ENCODE measurements at places on chromosomes 1 and 21.

GRCh38 chr1:205353191-205353590 is 3.5 kb downstream of the KLHDC8A start:
- DNase-seq = no peak

- DNase-seq = no peak
These were observed 65.7 kb downstream of the PEX14 start for GRCh38 chr1:10540277-10541005.

- DNase-seq = peak; percentile 54
These were observed 6.1 kb downstream of the CCDC18 start for GRCh38 chr1:93186667-93187066.

GRCh38 chr21:31731056-31731856 is 662 bp downstream of the SCAF4 start:
- DNase-seq = peak; percentile 35

DNA sequence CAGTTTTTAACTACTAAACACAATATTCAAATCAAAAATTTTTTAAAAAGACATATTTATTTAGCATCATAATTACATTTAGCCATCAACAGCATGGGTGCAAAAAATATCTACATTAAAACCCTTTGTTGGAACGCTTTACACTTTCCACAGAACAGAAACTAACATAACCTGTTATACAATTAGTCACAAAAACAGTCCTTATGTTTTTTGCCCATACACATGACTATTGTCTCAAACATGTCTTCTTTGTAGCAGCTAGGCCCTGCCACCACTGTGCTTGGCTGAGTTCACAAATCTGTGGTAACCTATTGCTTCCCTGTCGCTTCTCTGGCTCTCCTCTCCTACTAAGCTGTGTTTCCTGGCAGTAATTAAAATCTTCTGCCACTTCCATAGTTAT is 1350.0 kb upstream of the ADGRL2 start:
- DNase-seq = no peak

- DNase-seq = no peak
These were observed 568.5 kb upstream of the B3GALT2 start for GRCh38 chr1:193754732-193755427.

- no peak for DNase-seq
These were observed 3.4 kb downstream of the KIF21B start for GRCh38 chr1:201020040-201020591.

DNA sequence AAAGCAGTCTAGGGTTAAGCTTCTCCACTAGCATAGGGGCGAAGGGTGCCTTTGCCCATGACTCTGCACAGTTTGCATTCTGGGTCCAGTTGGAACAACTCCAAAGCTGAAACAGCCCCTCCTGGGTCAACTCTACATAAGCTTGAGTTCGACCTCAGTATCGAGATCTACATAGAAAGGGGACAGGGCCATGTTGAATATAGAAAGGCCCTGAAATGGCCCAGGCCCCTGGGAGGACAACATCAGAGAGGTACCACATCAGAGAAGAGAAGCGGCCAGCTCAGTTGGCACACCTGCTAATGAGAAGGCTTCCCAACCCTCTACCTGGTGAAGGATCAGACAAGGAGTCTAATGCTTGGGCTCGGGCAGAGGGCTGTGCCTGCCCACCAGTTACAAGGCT is 1.6 kb downstream of the DENND2D start:
- DNase-seq = no peak

DNA sequence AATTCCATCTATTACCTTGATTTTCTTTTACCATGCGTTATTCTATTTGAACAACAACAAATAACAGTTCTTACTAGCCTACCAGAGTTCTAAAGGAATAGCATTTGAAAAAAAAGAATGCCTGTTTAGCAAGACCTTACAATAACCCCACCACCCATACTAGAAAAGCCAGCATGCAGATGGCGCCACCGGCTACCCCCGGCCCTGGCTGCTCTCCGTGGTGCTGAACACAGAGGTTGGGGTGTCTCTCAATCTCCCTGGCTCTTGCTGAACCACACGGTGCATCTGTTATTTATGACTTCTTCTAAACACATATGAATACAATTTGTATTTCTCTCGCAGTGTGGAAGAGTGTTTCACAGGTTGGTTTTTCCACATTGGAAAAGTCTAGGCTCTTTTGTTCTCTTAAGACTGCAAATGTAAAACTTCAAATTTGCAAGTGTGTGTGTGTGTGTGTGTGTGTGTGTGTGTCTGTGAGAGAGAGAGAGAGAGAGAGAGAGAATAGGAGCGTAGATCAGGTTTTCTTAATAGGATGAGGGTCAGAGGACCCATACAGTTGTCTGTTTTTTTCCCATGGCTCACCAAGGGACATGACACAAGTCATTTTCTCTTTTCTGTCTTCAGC is 13.6 kb downstream of the GRIK3 start:
- DNase-seq = peak; percentile 7

GRCh38 chr21:45148316-45148990 is 74.1 kb downstream of the ADARB1 start:
- no peak for DNase-seq

GRCh38 chr1:60971330-60971729 is 111.0 kb upstream of the NFIA start:
- DNase-seq = no peak

- no peak for DNase-seq
These were observed 19.2 kb upstream of the PKP1 start for GRCh38 chr1:201264072-201264471.

DNA sequence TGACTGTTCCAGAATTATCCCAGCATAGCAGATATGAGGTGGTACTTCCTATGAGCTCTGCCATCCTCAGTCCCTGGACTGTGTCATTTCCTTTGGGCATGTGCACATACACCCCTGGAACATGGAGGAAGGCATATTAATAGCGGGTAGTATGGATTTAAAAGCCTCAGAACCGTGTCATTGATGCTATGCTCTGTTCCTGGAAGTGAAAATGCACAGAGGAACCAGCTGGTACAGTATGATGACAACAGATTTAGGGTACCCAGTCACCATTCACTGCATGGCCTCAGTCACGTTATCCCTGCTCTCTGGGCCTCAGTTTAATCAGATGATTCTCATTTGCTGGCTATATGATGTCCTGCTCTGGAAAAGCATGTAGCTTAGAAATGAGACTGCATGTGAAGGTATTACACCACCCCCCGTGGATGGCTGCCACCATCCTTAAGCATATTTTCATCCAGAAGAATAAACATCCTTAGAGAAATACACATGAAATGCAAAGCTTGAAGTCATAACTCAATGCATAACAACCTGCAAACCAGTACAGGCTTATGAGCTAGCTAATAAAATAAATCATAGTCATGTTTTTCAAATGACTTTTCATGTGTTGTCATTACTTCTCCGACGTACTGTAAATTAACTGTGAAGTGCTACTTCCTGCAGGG is 37.8 kb downstream of the SETD4 start:
- no peak for DNase-seq

DNA sequence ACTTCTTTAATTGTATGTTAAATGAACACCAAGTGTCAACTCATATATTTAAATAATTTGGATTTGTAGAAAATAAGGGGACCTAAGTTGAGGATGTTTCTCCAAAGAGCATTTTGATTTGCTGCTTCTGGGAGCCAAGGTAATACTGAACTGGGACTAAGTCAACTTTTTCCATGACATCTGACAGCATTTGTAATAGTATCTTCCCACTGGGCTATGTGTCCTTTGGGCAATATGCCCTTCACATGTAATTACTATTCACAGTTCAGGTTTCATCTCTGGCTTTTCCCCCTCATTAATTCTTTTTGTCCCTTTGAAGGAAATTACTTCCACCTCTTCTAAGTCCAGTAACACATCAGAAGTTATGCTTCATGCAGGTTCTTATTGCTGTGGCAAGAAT is 36.7 kb upstream of the HP1BP3 start:
- DNase-seq = no peak

DNA sequence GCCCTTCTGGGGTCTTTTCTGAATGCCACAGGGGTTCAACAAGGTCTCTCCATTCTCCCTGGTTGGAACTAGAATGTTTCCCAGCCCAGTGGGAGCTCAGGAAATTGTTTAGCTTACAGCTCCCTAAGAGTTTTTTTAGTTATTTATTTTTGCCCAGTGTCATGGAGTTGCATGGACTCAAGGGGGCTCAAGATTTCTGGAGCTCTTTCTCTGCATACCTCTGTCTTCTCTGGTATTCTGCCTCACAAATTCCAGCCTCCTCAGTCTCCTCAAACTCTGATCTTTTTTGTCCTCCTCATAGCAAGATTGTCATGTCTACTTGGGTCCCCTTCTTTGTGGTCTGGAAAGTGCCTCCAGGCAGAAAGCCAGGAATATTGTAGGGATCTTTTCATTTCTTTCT is 15.9 kb upstream of the PPP2R5A start:
- no peak for DNase-seq

GRCh38 chr21:35416866-35417489 is 367.9 kb upstream of the RUNX1 start:
- no peak for DNase-seq

DNA sequence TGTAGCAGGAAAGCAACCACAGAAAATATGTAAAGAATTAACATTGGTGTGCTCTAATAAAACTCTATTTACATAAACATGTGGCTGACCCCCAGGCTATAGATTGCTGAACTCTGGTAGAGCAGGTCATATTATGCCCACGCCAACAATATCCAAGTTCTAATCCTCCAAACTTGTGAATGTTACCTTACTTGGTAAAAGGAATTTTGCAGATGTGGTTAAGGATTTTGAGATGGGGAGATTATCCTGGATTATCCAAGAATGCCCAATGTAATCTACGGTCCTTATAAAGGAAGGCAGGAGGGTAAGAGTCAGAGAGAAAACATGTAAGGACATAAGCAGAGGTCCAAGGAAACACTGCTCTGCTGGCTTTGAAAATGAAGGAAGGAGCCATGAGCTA is 201.0 kb downstream of the USH2A start:
- DNase-seq = no peak

DNA sequence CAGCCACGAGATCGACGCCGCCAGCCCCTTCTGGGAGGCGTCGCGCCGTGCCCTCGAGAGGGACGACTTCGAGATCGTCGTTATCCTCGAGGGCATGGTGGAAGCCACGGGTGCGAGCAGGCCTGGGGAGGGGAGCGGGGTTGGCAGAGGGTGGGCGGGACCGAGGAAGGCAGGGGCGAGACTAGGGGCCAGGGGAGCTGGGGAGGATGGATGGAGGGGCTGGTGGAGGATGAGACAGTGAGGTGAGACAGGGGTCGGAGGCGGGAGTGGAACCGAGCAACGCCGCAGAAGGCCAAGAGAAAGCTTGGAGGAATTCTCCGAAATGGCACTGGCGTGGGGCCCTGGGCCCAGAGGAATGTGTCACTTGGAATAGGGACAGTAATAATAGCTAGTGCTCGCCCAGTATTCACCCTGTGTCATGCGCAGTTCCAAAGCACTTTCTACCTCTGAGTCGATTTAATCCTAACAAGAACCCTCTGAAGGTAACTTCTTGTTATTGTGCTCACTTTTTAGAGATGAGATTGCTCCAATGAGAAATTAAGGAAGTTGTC is 3.5 kb downstream of the KCNJ9 start:
- DNase-seq = no peak

DNA sequence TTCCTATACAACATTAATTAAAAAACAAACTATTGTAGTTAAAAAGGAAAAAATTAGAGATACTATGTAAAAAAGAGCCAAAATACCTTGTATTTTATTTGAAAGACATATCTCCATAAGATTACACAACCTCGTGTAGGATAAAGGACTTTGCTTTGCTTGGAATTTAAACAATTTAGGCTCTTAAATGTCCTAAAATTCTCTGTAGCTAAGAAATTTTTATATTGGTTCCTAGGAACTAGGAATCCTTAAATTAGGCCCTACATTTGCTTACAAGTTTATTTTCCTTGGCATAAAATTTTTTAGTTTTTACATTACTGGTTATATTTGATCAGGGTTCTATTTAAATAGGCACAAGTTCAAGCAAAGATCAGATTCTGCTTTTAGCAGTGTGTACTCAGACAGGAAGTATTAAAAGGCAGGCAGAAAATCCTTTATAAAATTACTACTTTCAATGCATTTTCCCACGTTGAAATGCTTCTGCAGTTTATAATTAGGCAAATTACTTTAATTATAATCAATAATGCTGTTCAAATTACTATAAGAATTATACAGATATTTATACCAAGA is 3.4 kb upstream of the ANGPTL3 start:
- no peak for DNase-seq

- no peak for DNase-seq
These were observed 52.0 kb upstream of the SAMSN1 start for GRCh38 chr21:14598065-14598464.

DNA sequence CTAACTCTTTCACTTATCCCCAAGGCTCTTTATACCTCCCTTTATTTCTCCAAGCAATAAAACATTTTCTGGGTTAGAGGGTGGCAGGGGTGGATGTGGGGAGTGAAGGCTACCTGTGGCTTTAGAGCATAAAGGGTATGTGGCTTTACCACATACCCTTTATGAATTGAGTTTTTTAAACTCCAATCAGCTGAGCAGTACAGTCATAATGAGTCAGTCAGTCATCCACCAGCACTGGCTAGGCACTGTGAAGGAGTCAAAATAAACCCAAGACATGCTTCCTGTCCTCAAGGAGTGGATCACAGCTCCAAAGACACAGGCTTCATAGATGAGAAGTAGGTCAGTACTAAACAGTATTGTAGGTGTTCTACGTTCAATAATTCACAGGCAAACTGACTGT is 2.6 kb upstream of the TDRD10 start:
- DNase-seq = no peak

DNA sequence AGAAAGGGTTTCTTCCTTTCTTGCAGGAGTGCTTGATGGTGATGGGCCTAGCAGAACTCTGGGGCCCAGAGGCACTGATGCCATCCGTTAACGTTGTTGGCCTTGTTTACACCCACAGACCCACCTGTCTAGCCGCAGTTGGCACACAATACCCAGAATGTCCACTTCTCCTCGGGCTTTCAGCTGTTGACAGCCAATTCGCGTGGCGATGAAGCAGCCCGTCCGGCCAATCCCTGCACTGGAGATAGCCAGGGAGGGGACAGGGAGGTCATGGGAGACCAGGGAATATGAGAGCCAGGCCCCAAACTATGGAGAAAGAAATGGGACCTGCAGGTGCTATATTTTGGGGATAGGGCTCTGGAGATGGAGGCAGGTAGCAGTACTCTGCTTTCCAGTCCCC is 5.7 kb upstream of the ARL8A start:
- DNase-seq = no peak
